Activated CD8-positive, alpha-beta memory T cell treated with anti-CD3 and anti-CD28 coated beads, Interleukin-2, amount 50 U/mL, for 4 hours (primary cell): ENCODE measurements at places on chromosomes 3 and 15.

DNA sequence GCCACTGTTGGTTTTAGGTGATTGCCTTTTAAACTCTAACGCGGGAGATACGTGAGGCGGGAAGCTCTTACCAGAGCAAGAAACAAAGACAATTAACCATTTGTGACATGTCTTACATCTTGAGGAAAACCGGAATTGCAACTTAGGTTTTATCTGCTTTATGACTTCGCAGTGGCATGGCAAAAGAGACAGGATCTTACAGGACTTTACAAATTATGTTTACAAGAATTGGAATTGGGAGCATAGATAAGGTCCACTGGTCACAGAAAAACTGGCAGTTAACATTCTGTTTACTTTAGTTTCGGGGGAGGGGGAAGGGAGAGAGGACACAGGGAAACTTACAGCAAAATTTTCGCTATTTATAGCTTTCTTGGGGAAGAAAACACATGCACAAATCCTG, 1119.6 kb downstream of the ZPLD1 start:
- DNase-seq = no peak

- peak; percentile 57 for DNase-seq
Measured at GRCh38 chr3:177358091-177358976, 161.1 kb upstream of the TBL1XR1 start.

DNA sequence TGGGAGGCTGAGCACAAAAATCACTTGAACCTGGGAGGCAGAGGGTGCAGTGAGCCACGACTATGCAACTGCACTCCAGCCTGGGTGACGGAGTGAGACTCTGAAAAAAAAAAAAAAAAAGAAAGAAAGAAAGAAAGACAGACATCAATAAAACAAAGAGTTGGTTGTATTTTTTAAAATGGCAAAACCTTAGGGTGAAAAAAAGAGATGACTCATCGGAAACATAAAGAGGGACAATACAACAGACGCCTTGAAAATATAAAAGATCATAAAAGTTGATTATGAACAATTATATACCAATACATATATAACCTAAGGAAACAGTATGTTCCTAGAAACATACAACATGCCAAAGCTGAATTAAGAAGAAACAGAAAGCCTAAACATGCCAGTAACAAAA, 92.8 kb downstream of the SCAPER start:
- DNase-seq = no peak

DNA sequence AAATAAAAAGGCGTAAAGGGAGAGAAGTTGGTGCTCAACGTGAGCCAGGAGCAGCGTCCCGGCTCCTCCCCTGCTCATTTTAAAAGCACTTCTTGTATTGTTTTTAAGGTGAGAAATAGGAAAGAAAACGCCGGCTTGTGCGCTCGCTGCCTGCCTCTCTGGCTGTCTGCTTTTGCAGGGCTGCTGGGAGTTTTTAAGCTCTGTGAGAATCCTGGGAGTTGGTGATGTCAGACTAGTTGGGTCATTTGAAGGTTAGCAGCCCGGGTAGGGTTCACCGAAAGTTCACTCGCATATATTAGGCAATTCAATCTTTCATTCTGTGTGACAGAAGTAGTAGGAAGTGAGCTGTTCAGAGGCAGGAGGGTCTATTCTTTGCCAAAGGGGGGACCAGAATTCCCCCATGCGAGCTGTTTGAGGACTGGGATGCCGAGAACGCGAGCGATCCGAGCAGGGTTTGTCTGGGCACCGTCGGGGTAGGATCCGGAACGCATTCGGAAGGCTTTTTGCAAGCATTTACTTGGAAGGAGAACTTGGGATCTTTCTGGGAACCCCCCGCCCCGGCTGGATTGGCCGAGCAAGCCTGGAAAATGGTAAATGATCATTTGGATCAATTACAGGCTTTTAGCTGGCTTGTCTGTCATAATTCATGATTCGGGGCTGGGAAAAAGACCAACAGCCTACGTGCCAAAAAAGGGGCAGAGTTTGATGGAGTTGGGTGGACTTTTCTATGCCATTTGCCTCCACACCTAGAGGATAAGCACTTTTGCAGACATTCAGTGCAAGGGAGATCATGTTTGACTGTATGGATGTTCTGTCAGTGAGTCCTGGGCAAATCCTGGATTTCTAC, at the start of gene RARB:
TSS of gene RARB (plus strand) at position 322 of the 847 bp plus-strand sequence. CDS start at position 791, 469 bp downstream.
- no peak for DNase-seq

- no peak for DNase-seq
Measured at GRCh38 chr3:75144406-75144805, 519.7 kb upstream of the FRG2C start.

GRCh38 chr15:45037936-45038335, 14.9 kb downstream of the SORD start:
- DNase-seq = no peak

- peak; percentile 14 for DNase-seq
Measured at GRCh38 chr15:55742927-55743728, at the start of gene PRTG. Gene PRTG (minus strand): TSS chr15:55743152. CDS start chr15:55742931, 221 bp downstream.

DNA sequence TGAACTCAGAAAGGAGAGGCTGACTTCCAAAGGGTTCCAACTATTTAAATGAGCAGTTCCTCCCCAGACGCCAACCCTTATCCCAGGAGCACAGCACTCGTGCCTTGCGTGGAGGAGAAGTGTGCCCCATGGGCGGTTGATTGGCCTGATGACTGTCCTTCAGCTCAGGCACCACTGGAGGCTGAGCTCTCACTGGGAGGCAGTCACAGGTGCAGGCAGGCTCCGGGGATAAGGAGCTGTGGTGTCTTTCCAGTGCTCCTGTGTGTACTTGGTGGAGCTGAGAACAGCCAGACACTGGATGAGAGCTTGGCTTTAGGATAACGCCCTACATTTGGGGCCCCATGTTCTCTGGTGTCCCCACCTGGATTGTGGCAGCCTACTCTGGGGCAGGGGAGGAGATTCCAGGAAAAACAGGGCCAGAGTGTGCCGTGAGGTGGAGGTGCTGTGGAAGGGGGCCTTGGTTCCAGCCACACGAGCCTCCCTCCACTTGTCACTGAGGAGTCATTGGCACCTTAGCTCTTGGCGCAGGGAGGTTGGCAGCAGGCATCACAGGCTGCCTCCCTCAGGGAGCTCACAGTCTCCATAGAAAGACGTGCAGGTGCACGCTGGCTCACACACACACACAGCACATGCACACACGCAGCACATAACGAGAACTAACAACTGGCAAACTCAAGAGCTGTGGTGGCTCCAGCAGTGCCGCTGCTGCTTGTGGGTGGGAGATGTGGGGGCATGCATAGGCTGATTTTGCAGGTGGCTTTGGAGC, 22.7 kb upstream of the EPHB3 start:
- DNase-seq = no peak

- no peak for DNase-seq
Measured at GRCh38 chr3:45966371-45966791, 23.1 kb downstream of the CXCR6 start.

DNA sequence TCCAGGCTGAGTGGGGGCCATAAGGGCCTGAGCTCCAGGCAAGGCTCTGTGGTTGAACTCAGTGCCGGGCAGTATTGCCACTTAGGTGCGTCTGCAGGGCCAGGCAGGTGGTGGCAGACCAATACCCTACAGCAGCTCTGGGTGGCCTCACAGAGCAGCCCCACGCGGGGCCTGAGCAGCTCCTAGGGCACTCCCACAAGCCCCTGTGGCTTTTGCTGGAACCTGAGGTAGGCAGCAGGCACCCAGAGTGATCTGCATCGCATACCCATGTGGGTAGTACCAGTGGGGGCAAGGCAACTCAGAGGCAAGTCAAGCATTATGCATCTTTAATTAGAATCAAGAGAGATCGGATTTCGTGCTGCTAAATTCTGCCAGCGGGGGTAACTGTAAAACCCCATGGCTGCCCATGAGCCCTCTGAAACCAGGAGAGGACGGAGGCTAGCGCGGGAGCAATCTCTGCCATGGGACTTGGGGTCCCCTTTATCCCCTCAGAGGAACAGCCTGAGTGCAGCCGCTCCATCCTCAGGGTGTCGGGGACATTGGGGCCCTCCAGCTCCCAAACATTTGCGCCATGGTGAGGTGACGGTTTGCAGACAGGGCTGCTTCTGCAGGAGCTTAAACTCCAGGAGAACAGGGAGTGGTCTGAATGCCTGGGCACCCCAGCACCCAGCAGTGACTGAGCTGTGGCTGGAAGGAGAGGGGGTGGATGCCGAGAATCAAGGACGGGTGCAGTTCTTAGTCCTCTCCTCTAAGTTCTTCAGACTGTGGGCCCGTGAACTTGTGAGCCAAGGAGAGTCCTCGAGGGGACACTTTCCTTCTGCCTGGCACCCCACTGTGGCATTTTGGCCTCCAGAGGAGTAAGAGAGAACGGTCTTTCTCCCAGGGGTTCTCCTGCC, 62.4 kb upstream of the PCSK6 start:
- DNase-seq = no peak

GRCh38 chr3:40166997-40167396, 142.5 kb upstream of the EIF1B start:
- DNase-seq = no peak

- no peak for DNase-seq
Measured at GRCh38 chr15:69543681-69544364, 91.2 kb downstream of the RPLP1 start.

- DNase-seq = no peak
Measured at GRCh38 chr3:140442621-140443020, 235.2 kb upstream of the TRIM42 start.

DNA sequence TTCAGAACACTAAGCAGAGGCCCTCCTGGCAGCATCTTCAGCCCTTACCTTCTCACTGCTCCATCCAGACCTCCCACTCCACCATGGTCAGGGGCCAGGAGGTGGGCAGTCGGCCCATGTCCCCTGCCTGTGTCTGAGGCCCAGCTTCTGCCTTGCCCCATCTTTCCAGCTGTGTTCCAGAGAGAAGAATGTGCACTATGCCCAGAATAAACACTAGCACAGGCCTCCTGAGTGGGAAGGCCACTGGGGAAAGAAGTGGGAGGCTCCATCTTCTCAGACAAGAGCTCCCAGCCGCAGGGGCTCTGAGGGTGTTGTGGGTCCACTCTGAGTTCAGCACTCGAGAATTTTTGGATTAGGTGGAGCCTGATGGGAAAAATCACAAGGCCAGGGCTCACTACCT, 44.5 kb downstream of the ADCY5 start:
- DNase-seq = no peak

GRCh38 chr15:33304924-33305323, 5.8 kb upstream of the RYR3 start:
- no peak for DNase-seq

- DNase-seq = no peak
Measured at GRCh38 chr15:74422652-74423430, 10.9 kb downstream of the SEMA7A start.

GRCh38 chr3:149086232-149086988, at the start of gene HLTF:
Gene HLTF (minus strand): TSS chr3:149086533. CDS start chr3:149086336, 197 bp downstream.
- peak; percentile 92 for DNase-seq

GRCh38 chr3:123294296-123294938, 92.7 kb downstream of the SEC22A start:
- no peak for DNase-seq

- DNase-seq = no peak
Measured at GRCh38 chr15:77866596-77867125, 210.8 kb downstream of the TBC1D2B start.

DNA sequence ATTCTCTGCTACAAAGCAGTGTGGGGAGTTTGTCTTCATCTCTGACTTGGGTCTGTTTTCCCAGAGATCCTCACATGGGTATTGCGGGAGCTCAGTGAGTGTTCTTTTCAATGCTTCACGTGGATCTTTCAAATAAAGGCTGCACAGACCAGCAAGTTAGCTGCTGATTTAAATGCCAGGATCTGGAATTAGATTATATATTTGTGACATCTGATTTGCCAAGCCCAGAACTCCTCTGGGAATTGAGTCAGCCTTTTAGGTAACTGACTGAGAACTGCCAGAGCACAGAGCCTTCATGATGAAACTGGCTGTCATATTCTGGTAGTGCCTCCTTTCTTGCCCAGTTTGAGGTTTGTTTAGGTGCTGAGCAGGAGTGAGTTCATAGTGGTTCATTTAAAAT, 14.7 kb downstream of the EDEM1 start:
- no peak for DNase-seq

GRCh38 chr3:152444029-152444641, 175.4 kb downstream of the MBNL1 start:
- DNase-seq = no peak

DNA sequence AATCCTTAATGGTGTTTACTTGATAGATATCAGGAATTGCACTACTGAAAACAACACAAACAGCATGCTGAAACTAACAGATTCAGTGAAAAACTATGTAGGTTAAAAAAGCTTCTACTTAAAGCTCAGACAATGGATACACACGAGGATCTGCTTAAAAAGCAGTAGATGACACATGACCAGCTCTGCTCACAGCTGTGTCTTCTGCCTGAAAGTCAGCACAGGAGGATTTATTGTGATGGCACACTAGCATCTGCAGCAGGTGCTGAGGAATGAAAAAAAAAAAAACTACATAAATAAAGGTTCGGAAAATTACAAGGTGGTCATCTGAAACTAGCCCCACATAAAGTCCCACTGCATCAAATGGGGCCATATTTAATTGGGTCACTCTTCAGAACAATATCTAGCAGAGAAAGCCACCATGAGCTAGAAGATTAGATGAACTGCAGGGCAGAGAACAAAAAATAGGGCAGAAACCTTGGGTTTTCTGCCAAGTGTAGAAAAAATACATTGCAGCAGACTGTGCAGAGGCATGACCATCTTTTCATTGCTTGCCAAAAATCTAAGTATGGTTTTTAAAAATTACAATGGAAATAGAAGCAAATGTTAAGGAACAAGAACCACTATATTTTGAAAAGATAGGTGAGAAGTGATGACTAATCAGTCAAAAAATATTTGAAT, 13.2 kb upstream of the GOLM2 start:
- DNase-seq = no peak

DNA sequence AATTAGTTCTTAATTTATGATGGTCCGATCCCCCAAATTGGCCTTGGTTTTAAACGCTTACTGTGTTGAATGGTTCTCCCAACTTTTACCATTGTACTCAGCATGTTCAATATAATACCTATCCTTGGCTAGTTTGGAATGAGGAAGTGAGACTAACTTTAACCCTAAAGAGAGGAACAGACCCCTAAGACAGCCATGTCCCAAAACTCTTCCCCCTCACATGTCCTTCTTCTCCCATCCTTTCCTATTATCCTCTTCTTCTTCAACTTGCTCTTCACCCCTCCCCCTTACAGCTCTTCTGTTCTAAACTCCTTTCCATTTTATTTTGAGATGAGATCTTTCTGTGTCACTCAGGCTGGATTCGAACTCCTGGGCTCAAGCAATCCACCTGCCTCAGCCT, 116.5 kb downstream of the RBMS3 start:
- DNase-seq = no peak

DNA sequence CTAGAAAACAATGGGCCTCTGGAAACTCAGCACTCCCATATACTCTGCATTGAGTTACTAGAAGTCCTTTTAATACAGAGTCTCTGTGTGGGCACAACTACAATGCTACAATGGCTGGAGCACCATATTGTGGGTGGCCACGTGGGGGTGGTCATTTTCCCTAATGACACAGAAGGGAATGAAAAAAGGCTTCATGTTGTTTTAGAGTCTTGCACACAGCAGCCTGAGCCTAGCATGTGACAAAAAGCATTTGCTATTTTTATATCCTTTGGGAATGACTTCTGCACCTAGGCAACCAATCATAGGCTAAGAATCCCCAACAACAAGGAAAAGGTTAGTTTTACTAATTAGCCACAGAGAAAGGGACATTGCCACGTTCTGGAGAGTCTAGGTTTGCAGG, 120.6 kb downstream of the PPM1L start:
- no peak for DNase-seq

GRCh38 chr15:73677146-73677607, 7.0 kb upstream of the CD276 start:
- peak; percentile 50 for DNase-seq
